ENCODE measurements at places on chromosomes 4 and X.

GRCh38 chr4:92305148-92305877, 1.5 kb downstream of the GRID2 start:
- peak; percentile 26 for DNase-seq

DNA sequence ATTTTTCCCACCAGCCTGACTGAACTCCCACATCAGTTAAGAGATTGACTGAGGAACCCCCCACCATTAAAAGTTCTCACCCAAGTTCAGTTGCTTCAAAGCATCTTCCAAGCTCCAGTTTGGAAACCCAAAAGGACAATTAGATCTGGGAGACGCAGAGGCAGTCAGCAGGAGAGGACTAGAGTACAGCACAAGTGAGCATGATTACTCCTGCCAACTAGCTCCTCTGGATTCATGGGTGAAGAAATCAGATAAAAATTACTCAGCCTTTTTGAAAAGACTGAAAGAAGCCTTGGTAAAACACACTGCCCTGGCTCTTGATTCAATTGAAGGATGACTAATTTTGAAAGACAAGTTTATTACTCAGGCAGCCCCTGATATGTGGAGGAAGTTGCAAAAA, 297.5 kb downstream of the ADAM29 start:
- DNase-seq = no peak

GRCh38 chr4:71857713-71858451, 74.0 kb upstream of the GC start:
- no peak for DNase-seq

DNA sequence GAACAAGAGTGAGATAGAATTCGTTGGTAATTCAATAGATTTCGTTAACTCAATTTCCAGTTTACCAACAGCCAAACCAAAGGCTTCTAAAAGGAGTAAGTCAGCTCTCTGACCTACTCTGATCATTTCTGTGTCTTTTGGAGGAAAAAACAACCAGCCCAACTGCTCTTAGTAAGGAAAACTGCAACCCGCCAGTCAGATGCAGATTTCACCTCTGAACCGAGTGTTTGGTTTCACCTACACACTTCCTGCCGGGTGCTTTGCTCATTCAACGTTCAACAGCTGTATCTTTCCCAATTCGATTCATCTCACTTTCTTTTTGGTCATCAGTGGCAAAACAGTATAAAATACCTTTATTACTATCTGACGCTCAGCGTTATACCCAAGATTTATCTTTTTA, 24.5 kb downstream of the TMSB4X start:
- DNase-seq = no peak

- no peak for DNase-seq
Measured at GRCh38 chr4:26217481-26217880, 103.3 kb upstream of the RBPJ start.

DNA sequence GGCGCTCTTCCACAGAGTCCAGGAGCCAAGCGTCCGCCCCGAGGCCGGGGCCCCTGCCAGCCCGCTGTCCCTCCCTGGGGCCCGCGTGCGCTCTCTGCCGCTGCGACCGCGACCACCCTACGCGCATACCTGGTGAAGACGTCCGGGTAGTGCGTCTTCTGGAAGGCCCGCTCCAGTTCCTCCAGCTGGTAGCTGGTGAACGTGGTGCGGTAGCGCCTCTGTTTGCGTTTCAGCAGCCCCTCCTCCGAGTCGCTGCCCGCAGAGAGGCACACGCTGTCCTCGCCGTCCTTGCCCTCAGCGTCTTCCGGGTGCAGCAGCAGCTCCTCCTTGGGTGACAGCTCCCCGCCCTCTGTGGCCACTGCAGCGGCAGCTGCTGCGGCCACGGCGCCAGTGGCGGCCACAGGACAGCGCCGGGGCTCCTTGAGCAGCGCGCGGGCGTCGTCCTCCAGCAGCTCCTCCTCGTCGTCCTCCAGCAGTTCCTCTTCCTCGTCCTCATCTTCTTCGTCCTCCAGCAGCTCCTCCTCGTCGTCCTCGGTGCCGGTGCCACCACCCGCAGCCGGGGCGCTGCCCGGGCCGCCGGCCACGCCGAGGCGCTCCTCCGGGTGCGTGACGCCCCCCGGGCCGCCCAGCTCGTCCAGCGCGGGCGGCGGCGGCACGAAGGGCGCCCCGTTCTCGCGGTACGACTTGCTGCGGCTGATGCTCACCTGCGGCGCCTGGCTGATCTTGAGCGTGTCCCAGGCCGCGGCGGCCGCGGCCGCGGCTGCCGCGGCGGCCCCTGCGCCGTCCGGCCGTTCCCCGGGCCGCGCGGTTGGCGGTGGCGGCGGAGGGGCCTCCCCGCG, 2.8 kb downstream of the ARX start:
- DNase-seq = no peak

DNA sequence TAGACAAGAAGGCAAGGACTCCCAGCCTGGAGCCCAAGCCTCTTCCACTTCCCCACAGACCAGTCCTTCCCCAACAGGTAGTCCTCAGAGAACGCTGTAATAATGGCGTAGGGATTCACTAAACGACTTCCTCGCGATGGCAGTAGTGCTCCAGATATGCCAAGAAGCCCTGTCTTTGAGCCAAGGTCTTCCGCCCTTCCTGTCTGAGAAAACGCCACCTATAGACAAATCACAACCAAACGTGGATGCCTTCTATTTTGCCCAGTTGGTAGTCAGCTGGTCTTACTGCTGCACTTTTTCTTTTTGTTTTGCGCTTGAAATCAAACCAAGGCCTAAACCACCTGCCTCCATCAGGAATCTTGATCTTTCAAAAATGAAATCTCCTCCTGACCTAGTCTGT, 203.3 kb downstream of the OR13H1 start:
- DNase-seq = no peak

DNA sequence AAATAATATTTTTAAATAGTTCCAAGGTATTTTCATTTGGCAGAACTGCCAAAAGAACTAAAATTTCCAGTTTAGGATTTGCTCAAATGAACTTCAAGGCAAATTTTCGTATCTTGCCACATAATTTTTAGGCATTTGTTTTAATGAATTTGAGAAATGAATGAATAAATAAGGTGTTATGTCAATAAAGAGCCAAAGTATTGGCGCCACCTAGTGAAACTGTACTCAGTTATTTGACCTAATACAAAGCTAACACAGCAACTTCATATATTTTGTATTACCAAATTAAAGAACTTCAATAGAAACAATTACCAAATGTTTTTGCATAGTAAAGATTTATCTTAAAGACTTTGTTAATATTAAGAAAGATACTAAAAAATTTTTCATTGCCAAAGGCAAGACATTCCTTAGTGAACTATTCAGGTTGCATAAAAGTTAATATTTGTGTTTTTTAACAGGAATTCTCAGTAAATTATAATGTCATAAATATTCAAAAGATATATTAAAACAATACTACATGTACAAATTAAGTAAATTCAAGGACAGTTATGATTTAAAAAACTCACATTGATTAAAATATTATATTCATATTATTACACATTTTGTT, 50.3 kb downstream of the STPG2 start:
- DNase-seq = peak; percentile 1

GRCh38 chrX:148385471-148385870, 114.9 kb upstream of the AFF2 start:
- DNase-seq = no peak

DNA sequence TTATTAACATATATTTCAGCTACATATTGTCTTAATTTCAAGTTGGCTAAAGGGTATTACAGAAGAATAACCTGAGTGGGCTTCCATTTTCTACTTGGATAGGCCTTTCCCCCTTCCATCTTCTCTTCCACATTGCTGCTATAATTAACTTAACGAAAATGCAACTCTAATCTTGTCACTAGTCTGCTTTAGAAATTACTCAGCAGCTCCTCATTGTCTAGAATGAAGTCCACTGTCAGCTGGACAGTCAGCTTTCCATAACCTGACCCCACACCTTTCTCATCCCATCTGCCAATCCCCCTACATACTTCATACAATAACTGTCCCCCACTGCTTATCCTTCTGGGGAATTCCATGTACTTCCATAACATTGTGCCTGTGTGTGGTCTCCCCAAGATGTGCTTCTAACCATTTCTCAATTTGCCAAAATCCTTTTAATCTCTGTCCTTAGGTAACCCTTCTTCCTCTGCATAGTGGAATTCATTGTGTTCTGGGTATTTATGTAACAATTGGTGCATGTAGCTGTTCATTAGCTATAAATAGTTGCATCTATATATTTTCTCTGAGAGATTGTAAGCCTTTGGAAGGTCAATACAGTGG, 4.8 kb downstream of the MND1 start:
- no peak for DNase-seq

DNA sequence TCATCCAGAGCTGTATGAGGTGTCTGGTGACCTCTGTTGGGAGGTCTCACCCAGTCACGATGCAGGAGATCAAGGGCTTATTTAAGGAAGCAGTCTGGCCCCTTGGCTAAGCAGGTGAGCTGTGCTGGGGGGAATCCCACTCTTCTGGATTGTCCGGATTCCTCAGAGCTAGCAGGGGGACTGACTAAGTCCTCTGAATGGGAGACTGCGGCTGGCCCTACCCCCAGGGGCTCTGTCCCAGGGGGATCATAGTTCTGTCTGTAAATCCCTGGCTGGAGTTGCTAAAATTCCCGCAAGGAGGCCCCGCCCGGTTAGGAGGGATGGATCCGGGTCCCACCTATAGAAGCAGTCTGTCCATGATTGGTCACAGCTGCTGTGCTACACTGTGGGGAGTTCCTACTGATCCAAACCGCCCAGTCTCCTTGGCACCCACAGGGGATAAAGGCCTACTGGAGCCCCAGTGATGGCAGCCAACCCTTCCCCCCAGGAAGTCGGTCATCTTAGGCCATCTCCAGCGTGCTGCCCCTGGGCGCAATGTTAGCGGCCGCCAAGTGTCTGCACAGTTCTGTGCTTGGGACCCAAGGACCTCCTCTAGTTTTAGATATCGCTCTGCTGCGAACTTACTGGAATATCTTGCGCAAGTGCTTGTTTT, 118.2 kb upstream of the KLF8 start:
- DNase-seq = no peak

GRCh38 chr4:142901166-142901662, 55.1 kb upstream of the INPP4B start:
- DNase-seq = no peak

GRCh38 chrX:106730401-106730800, 3.9 kb downstream of the RNF128 start:
- peak; percentile 28 for DNase-seq

DNA sequence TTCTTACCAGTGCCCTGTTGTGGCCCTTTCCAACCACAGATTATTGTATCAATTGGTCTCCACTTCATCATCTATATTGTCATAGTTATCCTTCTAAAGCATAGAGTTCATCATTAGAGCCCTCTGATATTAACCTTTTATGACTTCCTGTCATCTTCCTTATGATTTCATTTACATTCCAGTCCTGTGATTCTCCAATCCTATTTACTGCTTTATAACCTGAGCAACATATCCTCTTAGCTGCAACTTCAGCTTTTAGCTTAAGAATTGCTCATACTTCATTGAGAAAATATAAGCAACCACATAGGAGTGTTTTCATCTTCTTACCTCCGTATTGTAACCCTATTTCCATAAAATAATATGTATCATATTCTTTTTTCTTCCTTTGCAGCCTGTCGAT, 252.6 kb upstream of the CENPE start:
- DNase-seq = no peak

DNA sequence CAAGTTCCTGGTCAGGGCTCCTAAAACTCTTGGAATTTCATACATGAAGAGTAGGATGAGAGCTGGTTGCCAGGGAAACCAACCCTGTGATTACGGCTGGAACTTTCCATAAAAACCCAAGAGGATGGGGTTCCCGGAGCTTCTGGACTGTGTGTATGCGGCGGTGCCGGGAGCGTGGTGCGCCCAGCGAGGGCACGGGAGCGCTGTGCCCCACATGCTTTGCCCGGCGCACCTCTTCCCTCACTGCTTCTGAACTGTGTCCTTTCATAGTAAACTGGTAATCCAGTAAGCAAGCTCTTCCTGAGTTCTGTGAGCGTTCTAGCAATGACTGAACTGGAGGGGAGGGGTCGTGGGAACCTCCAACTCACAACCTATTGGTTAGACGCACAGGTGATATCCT, 152.6 kb downstream of the AFAP1 start:
- no peak for DNase-seq

GRCh38 chrX:27890611-27891010, 82.8 kb downstream of the MAGEB10 start:
- no peak for DNase-seq

- no peak for DNase-seq
Measured at GRCh38 chr4:186587416-186588018, 32.1 kb upstream of the MTNR1A start.

DNA sequence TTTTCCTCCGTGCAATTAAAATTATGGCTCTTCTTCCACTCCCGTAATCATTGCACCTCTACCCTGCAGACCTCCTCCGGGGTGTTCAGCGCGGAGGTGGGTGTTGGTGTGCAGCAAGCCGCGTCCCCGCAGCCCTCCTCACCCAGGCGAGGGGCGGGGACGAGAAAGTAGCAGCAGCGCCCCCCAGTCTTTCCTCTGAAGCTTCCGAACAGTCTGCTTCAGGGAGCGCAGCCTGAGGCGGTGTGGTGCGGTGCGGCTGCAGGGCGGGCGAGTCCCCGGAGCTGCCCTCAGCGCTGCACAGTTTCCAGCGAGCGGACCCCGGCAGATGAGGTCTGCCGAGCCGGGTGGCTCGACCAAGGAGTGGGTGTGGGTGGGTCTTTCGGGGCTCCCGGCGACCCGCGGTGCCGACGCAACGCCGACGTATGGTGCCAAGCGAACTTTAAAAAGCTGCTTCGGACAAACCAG, at the start of gene FRAS1:
FRAS1 (plus strand) TSS at position 189 of the 465 bp plus-strand sequence. CDS start 687 bp downstream, outside the sequence.
- no peak for DNase-seq

DNA sequence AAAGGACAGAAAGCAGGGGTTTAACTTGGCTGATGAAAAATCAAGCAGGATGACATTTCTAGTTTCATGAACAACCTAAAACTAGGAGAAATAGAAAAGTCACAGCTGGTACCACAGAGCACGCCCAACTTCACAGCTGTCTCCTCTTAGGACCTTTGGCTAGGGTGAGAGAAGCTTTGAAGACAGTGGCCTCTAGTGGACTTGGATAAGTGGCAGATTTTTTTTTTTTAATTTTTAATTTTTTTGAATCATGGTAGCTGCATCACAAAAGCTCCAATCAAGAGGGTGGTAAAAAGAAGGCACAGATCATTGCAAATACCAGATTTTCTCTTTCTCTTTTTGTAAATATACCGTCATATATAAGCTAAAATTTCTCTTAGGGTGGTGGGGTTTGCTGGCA, 20.2 kb upstream of the MAP3K15 start:
- no peak for DNase-seq

DNA sequence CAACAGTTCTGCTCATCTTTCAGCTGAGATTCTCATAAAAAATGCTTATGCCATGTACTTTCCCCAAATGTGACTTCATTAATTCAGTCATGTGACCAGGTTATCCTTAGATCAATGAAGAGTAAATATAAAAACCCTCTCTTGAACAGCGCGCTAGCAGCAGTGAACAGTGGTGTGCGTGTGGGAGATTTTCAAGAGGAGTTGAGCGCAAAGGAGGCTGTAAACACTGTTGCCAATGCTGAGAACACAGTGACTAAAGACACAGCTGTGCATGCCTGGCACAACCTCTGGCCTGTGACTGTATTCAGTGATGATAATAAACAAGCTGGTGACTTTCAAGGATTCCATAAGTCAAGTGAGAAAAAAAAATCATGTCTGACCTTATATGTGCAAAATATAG, 25.1 kb downstream of the MSX1 start:
- DNase-seq = no peak

GRCh38 chrX:119885554-119886428, 9.9 kb upstream of the AKAP14 start:
- no peak for DNase-seq
